ENCODE measurements at places on chromosomes 3 and 15.

DNA sequence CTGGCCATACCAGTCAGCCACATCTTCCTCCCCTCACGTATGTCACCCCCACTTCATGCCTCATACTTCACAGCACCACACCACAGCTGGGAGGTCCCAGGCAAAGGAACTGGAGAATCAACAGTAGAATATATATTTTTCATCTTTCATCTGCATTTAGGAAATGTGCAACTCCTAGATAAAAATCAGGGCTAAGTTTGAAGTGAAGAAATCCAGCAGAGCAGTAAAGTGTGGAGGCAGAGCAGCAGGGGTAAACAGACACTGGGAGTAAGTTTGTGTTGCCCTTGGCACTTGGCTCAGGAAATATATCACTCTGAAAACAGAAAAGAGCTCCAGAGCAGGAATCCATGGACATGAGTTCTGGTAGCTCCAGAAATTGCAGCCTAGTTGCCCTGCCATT lies 2.8 kb upstream of the HERC1 start:
- no peaks in the 10 kb centered on the region for H3K36me3 ChIP-seq
- DNase-seq = no peak
- no peaks in the 10 kb centered on the region for H3K27me3 ChIP-seq
- no peak overlapping the region for H3K27ac ChIP-seq

DNA sequence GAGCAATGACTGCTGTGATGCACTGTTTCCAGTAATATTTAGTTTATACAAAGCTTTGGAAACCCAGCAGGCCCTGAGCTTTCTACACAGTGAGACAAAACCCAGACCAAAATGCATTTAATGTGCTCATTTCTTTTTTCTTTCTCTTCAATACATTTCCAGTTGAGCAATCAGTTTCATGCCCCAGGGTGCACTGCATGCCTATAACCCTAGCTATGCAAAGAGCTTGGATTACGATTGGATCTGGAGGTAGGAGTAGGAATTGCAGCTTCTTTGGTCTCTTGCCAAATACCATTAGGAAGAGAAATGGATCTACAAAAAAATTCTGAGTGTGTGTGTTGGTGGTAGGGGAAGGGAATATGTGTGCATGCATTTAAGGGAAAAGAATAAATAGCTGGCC lies 1001.4 kb downstream of the SQOR start:
- no peaks in the 10 kb centered on the region for H3K4me1 ChIP-seq
- H3K36me3 ChIP-seq = no peaks in the 10 kb centered on the region
- H3K27ac ChIP-seq = no peak overlapping the region
- no peak overlapping the region for H3K4me3 ChIP-seq

GRCh38 chr3:40323946-40324345 lies 14.4 kb downstream of the EIF1B start:
- no peaks in the 10 kb centered on the region for H3K27me3 ChIP-seq
- no peak overlapping the region for H3K27ac ChIP-seq
- DNase-seq = no peak
- no peaks in the 10 kb centered on the region for H3K4me1 ChIP-seq
- no peak overlapping the region for H3K4me3 ChIP-seq
- no peaks in the 10 kb centered on the region for H3K36me3 ChIP-seq

DNA sequence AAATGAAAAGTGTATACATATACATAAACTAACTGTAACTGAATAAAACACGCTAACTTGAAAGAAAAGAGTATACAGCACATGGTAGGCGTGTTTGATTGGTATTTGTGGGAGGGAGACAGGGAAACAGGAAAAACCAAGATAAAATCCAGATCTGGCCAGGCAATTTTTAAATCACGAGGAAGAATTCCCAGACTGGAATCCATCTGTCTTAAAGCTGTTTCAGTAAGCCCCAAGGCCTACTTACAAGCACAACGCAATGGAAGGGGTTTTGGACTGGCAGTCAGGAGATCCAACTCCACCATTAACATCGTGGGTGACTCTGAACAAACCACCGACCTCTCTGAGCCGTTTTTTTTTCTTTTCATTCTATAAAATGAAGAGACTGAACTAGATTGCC lies 195.8 kb downstream of the OSBPL10 start:
- DNase-seq = no peak
- H3K27me3 ChIP-seq = no peaks in the 10 kb centered on the region
- H3K27ac ChIP-seq = no peak overlapping the region
- no peaks in the 10 kb centered on the region for H3K4me1 ChIP-seq
- H3K4me3 ChIP-seq = no peak overlapping the region

GRCh38 chr3:179321668-179322285 lies 1.1 kb upstream of the ZNF639 start:
- no peak for DNase-seq
- H3K27ac ChIP-seq = peak overlapping the region; percentile 17
- H3K36me3 ChIP-seq = no peaks in the 10 kb centered on the region
- H3K4me3 ChIP-seq = peak overlapping the region; percentile 77
- H3K4me1 ChIP-seq = peaks cover 3% of the 10 kb centered on the region
- H3K27me3 ChIP-seq = no peaks in the 10 kb centered on the region

DNA sequence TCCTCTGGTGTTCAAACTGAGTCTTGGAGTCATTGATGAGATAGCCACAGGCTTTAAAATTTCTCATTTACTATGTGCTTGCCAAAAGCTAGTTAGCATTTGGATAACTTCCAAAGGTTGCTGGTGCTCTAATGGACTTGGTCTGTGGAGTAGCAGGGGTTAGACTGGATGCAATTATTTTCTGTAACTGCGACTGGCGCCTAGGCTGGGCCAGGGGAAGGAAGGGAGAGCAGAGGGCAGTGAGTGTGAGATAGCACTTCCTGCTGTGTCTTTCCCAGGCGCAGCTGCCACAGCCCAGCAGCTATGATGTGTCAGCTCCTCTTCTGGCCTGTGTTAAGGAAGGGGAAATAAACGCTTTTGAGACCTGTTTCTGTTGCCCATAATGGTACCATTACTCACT lies 98.6 kb downstream of the MYRIP start:
- no peaks in the 10 kb centered on the region for H3K36me3 ChIP-seq
- H3K4me1 ChIP-seq = peaks cover 10% of the 10 kb centered on the region
- no peak for DNase-seq
- H3K27ac ChIP-seq = no peak overlapping the region
- H3K27me3 ChIP-seq = no peaks in the 10 kb centered on the region
- H3K4me3 ChIP-seq = no peak overlapping the region
